SW 1271 (cell line): ENCODE measurements at places on chromosomes 1 and 21.
A peak's percentile ranks its signal among the peaks of the same experiment; 100 is the strongest.

GRCh38 chr1:222561656-222562055 lies 13.8 kb upstream of the HHIPL2 start:
- no peak for DNase-seq

DNA sequence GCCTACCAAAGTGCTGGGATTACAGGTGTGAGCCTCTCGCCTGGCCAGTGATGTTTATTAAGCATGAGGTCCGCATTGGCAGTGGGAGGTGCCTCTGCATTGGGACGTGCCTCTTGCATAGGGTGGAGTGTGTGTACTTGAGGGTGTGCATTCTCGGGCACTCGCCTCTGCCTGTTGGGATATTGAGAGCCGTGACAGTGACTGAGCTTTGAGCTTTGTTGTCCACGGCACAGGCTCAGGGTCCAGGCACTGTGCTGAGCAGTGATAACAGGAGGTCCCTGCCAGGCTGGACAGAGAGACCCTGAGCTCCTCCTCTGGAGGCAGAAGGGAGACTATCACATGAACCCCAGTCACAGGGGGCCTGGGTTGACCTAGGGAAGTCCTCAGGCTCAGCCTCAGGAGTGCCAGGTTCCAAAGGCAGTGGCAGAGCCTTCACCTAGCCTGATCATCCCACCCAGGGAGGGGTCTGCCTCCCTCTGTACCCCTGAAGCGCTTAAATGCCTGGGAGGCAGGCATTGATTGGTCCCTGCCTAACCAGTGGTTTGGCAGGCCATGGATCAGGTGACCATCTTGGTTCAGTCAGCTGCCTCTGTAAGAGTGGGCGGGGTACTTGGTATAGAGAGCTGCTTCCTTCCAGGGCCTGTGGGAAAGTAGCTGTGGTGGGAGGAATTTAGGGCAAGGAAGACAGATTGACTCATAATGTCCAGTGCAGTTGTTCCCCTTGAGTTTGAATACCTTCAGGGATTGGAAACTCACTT lies 213.8 kb upstream of the TMEM51 start:
- no peak for DNase-seq

DNA sequence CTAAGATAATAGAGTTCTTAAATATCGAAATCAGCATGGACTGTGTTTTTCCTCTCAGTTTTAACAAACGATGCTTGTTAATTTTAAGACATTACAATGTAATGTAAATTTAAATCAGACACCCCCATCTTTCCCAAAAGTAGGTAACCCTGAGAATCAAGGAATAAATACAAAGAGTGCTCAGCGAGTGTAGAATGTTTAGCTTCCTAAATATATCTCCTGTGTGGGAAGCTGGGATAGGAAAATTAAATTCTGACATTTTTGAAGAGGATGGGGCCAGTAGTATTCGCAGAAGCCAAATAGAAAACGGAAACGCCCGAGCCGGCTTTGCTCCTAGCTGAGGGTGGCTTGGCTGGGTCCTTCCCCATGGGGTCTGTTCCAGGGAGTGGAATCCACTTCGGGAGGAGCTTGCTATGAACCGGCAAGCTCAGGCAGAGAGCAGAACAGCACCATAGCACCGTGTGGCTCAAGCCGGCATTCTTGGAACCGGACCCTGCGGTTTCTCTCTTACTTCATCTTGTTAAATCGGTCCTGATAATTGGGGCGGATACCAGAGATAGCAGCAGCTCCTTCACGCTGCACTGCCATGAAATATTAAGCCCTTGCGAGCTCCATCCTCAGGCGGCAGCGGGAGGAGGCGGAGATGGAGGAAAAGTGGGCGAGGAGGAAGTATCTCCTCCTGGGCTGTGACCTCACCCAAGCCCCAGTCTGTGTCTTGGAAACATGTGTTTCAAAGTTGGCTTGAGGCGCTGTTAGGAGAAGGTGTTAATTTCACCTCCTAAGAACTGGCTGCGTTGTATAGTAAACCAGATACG lies 24.9 kb downstream of the MAP3K7CL start:
- DNase-seq = no peak

DNA sequence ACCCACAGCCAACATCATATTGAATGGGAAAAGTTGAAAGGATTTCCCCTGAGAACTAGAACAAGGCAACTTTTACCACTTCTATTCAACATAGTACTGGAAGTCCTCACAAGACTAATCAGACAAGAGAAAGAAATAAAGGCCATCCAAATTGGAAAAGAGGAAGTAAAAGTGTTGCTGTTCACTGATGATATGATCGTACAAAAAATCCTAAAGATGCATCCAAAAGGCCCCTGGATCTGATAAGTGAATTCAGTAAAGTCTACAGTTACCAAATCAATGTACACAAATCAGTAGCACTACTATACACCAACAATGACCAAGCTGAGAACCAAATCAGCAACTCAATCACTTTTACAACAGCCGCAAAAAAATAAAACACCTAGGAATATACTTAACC lies 28.3 kb downstream of the RAB3GAP2 start:
- no peak for DNase-seq

DNA sequence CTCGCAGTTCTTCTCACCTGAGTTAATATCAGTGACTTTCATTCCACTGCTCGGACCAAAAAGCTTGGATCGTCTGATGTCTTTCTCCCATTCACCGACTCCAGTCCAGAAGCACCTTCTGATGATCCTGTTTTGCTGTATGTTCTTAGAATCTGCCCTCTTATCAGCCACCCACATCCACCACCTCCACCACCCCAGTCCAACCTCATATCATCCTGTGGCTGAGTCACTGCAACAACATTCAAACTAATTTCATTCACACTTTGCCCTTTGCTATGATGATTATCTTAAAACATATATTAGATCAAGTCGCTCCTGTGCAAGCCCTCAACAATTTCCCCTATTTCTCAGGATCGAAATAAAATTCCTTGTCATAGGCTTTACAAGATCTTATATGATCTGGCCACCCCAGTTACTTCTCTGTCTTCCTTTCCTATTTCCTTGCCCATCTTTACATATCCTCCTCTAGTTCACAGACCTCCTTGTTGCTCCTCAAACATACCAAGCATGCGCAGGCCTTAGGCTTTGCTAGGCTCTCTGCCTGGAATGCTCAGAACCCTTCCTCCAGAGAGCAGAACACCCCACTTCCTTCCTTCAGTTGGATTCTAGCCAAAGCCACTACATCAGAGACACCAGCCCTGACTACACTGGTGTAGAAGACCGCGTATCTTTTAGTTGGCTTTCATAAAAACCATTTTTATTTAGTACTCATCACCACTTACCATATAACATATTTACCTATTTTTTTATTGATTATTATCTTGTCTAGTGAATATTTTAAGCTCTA lies 335.7 kb upstream of the GREM2 start:
- DNase-seq = no peak

- DNase-seq = no peak
Observed at GRCh38 chr1:234503193-234504050, 24.4 kb upstream of the TARBP1 start.

- no peak for DNase-seq
Observed at GRCh38 chr1:236400061-236400603, 6.0 kb downstream of the EDARADD start.

DNA sequence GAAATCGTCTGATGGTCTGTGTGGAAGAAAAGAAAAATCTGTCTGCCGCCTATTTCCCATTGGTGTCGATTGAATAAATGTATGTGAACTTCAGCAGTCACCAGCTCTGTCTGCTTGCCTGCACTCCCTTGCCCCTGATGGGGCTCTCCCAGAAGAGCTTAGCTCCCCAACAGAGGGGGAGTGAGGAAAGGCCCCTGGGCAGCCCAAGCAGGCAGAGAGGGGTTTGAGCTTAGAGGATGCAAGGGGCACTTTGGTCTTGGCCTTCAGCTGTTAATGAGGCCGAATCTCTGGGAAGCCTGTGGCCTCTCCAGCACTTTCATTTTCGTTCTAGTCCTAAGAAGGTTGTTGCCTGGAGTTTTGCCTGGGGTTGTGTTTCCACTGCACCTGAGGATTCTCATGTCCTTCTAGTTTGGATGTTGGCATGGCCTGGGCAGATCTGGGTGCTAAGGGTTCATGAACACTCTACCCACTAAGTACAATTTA lies 2.8 kb downstream of the FOXD2 start:
- DNase-seq = no peak

- no peak for DNase-seq
Observed at GRCh38 chr1:211334986-211335385, 8.4 kb downstream of the TRAF5 start.

GRCh38 chr1:198756470-198756869 lies 117.6 kb downstream of the PTPRC start:
- peak; percentile 32 for DNase-seq

DNA sequence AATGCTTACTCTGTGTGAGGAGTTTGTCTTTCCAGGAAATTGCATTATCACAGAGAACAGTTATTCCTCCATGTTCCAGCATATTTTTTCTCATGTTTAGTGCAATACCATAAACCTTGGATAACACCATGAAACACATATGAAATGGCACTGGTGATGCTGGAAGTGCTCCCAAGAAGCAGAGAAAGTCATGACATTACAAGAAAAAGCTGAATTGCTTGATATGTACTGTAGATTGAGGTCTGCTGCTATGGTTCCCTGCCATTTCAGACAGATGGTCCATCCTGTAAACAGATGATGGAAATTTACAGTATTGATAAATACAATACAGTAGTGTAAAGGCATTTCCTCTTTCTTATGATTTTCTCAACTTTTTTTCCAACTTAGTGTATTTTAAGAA lies 422.1 kb downstream of the LRRIQ3 start:
- DNase-seq = no peak

DNA sequence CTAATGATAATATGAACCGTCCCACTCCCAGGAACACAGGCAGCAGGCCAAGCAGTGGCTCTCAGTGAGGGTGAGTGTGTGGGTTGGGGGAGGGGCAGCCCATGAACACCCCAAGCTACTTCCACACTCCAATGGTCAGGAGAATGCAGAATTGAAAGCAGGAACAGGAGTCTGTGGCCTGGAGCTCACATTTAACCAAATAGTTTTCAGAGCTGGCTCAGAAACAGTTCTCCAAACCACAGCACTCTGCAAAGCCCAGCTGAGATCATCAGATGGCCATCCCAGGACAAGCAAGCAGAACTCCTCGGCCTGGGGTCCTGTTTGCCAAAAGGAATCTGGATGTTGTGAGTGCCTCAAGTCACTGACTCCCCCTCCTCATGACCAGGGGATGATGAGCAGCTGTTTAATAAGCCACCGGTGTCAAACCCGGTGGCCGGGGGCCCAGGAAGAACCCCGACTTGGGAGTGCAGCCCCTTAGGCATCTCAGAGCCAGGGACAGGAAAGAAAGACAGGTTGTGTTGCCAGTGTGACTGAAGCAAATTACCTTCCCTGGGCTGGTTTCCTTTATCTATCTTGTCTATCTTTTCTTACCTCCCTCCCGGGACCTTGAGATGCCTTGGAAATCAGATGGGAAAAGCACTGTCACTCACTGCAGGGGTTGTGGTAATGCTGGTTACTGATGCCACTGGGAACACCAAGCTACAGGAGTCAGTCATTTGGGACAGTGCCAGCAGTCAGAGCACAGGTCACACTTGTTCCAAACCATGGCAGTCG lies 20.4 kb downstream of the DEGS1 start:
- DNase-seq = no peak

- DNase-seq = peak; percentile 98
Observed at GRCh38 chr1:39398278-39399021, 93.0 kb upstream of the BMP8A start.

GRCh38 chr1:30778154-30778978 lies 20.8 kb upstream of the LAPTM5 start:
- DNase-seq = no peak

- DNase-seq = no peak
Observed at GRCh38 chr1:204544321-204544720, 28.1 kb downstream of the MDM4 start.

DNA sequence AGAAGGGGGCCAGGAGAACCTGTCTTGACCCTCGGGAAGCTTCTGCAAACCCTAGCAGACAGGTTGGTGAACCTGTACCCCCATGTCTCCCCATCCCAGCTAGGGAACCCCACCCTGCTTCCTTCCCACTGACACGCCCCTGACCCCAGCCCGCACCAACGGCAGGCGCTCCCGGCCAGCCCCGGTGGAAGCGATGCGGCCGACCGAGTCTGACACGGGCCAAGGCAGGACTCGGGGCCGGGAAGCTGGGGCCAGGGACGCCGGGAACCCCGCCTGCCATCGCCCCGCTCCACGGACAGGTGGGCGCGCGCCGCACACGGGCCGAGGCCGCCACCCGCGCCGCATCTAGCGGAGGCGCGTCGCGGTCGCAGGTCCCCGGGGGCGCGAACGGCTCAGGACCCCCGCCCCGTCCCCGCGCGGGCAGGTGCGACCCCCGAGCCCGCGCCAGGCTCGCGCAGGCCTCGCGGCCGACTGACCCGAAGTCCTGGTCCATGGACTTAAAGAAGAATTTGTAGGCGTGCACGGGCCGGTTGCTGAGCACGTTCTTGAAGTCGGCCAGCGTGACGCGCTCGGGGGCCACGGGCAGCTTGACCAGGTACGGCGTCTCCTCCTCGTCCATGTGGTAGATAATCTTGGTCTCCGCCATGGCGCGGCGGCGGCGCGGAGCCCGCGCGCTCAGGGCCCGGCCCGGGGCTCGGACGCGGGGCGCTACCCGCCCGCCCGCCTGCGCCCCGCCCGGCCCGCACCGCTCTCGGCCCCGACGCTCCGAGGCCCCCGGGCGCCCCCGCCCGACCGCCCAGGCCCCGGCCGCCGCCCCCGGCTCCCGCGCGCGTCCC lies 580 bp downstream of the DVL1 start:
- no peak for DNase-seq

GRCh38 chr1:202291001-202291400 lies 50.7 kb downstream of the UBE2T start:
- DNase-seq = no peak

GRCh38 chr1:154609398-154610380 lies 1.7 kb upstream of the ADAR start:
- DNase-seq = peak; percentile 2
